ENCODE measurements at places on chromosomes 5 and 9.

- no peak for DNase-seq
Observed at GRCh38 chr5:76334574-76334973, 68.5 kb upstream of the IQGAP2 start.

DNA sequence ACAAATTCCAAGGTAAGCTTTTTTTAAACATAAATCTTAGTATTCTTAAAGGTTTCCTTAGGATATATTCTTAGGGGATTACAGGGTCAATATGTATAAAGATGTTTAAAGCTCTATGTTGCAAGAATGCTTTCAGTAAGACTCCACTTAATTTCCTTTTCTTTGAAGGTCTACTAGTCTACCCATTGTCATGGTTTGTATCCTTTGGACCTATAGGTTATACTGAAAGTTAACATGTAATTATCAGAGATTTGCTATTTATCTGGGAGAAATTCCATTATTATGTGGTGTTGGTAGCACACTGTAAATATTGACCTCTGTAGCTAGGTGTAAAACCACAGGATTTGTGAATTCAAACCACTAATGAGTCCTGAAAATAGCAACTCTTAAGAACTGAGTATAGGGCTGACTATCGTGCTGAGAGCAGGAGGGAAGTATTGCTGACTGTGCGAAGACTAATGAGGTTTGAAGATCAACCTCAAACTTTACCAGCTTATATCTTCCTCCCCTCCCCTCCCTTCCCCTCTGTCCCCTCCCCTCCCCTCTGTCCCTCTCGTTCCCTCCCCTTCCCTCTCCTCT is 85.6 kb downstream of the GADD45G start:
- DNase-seq: no peak

- DNase-seq: no peak
Observed at GRCh38 chr9:117720066-117720465, 15.9 kb downstream of the TLR4 start.

DNA sequence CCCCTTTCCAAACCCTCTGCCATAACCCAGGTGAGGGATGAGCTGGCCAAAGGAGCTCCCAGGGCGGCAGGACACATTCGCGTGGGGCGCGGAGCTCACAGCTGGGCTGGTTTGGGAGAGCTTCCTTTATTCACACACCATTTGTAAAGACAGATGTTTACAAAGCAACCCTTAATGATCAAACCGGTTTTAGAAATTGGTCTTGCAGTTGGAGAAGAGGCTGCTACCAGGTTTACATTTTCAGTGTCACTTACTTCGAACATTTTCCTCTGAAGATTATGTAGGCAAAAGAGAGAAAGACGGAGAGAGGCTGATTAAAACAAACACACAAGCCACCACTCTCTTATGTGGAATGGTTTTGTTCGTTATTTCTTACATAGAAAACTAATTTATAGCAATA is 648.7 kb downstream of the IRX1 start:
- no peak for DNase-seq

GRCh38 chr5:158976035-158976434 is 123.7 kb downstream of the EBF1 start:
- no peak for DNase-seq

DNA sequence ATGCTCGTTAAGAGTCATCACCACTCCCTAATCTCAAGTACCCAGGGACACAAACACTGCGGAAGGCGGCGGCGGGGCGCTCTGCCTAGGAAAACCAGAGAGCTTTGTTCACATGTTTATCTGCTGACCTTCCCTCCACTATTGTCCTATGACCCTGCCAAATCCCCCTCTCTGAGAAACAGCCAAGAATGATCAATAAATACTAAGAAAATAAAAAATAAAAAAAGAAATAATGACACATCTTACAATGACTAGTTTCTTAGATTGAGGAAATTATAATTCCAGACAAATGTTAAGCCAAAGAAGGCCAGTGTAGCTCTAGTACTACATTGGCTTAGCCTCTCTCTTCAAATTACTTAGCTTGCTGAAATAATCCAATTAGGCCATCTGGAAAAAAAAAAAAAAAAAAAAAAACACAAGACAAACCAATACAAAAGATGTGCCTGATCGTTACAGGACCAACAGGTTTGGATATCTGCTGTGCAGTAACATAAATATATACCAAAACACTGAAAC is 58.0 kb downstream of the ANXA2R start:
- no peak for DNase-seq

- no peak for DNase-seq
Observed at GRCh38 chr5:132761321-132762240, 14.4 kb downstream of the CCNI2 start.

DNA sequence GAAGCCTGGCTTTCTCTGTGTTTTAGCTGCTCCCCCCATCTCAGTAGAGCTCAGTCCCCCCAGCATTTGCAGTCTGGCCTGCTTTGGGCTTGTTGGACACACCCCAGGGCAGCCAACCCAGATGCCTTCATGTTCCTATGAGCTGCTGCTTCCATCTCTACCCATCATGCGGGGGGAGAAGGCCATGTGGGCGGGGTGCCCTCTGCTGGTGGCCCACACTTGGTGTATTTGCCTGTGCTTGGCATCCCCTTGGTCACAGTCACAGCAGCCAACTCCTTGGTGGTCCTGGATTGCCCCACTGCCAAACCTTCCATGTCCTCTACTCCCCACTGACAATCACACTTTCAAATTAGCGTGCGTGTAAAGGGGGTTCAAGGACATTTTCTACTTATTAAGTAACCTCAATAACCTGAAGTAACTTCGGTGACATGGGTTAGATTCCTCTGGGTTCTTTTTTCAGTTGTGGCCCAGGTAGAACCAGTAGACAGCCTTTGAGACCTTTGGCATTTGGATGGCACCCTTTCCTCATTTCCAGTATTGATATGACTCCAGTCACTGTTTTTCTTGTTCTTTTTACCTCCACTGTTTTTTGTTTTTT is 42.8 kb downstream of the SNX30 start:
- DNase-seq: peak; percentile 79

- no peak for DNase-seq
Observed at GRCh38 chr5:7210549-7210948, 185.4 kb upstream of the ADCY2 start.

- DNase-seq: no peak
Observed at GRCh38 chr9:29939559-29939958, 2366.3 kb upstream of the C9orf72 start.

GRCh38 chr9:93258818-93259489 is 75.0 kb downstream of the WNK2 start:
- no peak for DNase-seq

DNA sequence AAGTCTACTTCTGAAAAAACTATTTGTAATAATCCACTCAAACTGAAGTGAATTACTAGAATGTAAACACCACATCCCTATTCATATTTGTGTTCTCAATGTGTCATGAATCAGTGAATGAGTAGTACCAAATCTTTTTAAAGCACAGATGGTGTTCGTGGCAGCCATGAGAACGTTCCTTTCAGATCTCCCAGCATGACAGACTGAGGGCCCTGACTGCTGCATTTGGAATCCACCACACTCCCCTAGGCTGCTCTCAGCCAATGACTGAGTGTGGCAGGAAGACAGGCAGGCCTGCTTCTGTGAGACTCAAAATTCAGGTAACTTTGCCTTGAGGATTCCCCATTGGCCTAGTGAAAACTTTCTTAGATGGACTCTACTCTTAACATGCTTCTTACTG is 10.9 kb upstream of the JMY start:
- DNase-seq: no peak

- DNase-seq: no peak
Observed at GRCh38 chr5:65749956-65750355, 28.0 kb downstream of the NLN start.
